ENCODE measurements at places on chromosomes 13 and 19.

DNA sequence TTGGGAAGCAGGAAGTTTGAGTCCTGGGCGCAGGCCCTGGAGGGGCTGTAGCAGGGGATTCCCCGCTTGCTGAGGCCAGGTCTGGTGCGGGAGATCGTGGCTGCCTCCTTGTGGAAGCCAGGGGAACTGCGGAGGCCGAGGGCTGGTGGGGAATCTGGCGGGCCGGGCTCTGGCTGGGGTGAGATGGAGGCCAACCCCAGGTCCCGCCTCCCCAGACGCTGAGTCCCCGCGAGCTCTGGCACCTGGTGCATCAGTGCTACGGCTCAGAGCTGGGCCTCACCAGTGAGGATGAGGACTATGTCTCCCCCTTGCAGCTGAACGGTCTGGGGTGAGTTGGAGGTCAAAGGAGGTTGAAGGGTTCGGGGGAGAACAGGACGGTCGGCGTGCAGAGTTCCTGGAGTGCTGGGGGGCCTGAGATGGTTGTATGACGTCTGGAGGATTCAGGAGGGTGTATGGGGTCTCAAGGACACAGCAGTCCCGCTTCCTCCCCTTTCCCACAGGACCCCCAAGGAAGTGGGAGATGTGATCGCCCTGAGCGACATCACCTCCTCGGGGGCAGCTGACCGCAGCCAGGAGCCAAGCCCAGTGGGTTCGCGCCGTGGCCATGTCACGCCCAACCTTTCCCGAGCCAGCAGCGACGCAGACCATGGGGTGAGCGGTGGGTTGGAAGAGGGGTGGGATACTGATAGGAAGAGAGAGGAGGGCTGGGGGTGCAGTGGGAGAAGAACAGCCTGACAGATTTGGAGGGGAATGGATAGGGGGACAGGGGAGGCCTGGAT is 13.1 kb downstream of the GRAMD1A start:
- DNase-seq = peak; percentile 82

GRCh38 chr19:46241626-46242025 is 12.1 kb downstream of the IGFL1 start:
- no peak for DNase-seq

- DNase-seq = no peak
Observed at GRCh38 chr13:100130092-100130491, 41.2 kb downstream of the PCCA start.

- DNase-seq = no peak
Observed at GRCh38 chr13:77040076-77040475, 13.1 kb upstream of the FBXL3 start.

- no peak for DNase-seq
Observed at GRCh38 chr13:32751340-32751739, 165.1 kb downstream of the PDS5B start.

- no peak for DNase-seq
Observed at GRCh38 chr19:15986701-15987100, 37.9 kb downstream of the OR10H4 start.

- DNase-seq = no peak
Observed at GRCh38 chr13:24274452-24275021, 34.8 kb upstream of the C1QTNF9 start.

DNA sequence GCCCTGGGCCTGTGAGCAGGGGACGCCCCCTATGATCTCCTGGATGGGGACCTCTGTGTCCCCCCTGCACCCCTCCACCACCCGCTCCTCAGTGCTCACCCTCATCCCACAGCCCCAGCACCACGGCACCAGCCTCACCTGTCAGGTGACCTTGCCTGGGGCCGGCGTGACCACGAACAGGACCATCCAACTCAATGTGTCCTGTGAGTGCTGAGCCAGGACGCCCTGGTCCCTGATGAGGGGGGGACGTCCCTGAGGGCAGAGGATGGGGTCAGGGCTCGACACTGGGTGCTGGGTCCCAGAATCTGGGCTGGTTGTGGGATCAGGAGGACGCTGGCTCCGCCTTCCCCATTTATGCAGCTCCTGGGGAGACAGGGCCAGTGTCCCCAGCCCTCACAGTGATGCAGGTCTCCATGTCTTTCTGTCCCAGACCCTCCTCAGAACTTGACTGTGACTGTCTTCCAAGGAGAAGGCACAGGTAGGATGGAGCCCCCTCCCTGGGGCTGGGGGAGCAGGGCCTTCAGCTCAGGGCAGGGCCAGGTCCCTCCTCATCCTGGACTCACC is 2.5 kb downstream of the SIGLEC7 start:
- peak; percentile 38 for DNase-seq

DNA sequence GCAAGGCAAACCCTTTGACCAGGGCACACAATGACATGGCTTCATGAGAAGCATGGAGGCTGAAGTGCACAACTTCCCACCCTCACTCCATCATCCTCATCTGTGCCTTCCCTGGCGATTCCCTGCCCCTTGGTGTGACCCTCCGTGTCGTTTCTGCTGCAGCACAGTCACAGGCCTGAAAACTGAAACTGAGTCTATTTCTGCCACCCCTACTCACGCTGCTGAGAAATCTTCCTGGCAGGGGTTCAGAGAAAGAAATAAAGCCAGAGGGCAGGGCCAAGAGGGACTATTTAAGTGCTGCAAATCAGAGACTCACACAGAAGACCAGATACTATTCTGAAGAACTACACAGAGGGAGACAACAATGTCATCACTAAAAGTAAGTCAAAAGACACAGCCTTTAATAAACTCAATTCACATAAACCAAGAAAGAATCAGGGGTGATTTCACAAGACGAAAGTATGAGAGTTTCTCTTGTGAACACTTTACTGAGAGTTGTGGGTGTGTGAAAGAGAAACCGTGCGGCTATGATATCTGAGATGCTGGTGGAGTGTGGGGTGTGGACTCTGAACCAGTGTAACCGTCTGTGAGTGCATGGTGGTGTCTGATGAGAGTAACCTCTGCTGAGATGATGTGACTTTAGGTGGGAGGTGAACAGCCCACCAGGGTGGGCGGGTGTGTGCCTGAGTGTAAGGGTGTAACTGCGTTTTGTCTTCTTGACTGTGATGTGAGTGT is 23.5 kb downstream of the LGALS16 start:
- no peak for DNase-seq

- DNase-seq = no peak
Observed at GRCh38 chr19:7973883-7974282, 30.4 kb upstream of the TIMM44 start.

DNA sequence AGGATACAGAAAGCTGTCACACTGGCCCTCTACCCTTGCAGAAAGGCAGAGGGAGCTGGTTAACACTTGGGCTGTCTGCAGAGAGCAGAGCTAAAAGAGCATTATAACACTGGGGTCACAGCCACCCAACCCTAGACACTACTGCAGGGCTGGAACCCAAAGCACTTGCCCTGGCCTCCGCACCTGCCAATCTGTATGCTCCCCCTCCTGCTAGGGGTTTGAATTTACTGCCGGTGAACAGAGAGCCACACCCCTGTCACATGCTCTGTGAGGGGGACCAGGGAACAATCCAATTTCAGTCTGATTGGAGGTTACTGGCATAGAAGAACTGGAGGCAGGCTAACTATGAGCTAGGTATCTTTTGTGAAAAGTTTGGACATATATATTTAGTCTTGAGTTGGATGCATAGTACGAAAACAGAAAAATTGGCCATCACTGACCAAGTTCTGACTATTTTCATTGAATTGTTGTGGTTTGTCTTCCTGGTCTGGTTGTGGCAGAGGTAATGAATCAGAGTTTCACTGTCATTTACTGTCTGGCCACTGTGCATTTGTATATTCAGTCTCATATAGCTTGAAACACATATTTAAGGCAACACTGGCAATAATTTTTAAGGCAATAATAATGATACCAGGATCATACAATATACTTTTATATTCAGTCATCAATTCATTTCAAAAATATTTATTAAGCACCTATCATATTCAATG is 504.3 kb upstream of the ATXN8OS start:
- no peak for DNase-seq

GRCh38 chr13:21749410-21749809 is 78.5 kb downstream of the FGF9 start:
- DNase-seq = no peak

DNA sequence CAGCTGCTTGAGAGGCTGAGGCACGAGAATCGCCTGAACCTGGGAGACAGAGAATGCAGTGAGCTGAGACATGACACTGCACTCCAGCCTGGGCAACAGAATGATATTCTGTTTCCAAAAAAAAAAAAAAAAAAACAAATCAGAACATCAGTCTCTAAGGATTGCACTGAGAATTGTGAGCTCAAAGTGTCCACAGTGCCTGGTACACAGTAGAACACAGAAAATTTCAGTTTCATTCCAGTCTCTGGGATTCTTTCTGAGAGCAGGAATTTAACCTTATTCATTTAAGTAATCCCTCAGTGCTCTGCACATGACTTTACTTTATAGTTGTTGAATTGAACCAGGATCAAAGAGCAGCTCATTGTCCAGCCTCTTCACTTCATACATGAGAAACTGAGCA is 25.9 kb upstream of the GATAD2A start:
- DNase-seq = no peak

- no peak for DNase-seq
Observed at GRCh38 chr13:92745258-92745657, 481.3 kb upstream of the GPC6 start.

GRCh38 chr13:35388441-35389355 is 87.8 kb downstream of the MAB21L1 start:
- DNase-seq = no peak

- peak; percentile 82 for DNase-seq
Observed at GRCh38 chr13:40565282-40566148, 100.9 kb downstream of the FOXO1 start.

DNA sequence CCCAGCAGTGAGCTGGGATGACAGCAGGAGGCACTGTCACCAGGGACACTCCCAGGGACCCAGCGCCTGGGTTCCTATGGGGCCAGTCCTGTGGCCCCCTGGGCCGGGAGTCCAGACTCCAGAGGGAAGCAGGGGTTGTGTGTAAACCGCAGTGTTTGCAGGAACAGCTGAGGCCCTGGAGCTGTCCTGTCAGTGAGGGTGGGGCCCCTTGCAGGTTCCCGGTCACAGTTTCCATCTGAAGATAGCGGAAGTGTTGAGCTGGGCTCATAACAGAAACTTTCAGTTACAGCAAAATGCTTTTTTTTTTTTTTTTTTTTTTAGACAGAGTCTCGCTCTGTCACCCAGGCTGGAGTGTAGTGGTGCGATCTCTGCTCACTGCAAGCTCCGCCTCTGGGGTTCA is 17.7 kb upstream of the CSNK1G2 start:
- DNase-seq = no peak

- no peak for DNase-seq
Observed at GRCh38 chr13:39254601-39255000, 216.3 kb downstream of the NHLRC3 start.

DNA sequence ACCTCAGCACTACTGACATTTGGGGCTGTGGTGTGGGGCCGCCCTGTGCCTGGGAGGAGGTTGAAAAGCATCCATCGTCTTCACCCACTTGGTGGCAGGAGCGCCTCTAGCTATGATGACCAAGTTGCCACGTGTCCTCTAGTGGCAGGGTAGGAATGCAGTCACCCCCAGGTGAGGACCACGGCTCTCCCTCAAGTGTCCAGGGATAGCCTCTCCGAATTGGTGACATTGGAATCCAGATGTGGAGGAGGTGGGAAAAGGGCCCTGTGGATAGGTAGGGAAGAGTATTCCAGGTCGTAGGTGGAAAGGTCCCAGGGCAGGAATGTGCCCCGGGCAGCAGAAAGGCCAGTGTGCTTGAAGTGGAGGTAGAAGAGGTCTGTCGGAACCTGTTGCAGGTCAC is 37.6 kb downstream of the ARHGEF18 start:
- DNase-seq = peak; percentile 89

GRCh38 chr13:42495751-42496150 is 78.2 kb upstream of the TNFSF11 start:
- DNase-seq = no peak

- DNase-seq = no peak
Observed at GRCh38 chr13:67143544-67144115, 86.5 kb downstream of the PCDH9 start.

DNA sequence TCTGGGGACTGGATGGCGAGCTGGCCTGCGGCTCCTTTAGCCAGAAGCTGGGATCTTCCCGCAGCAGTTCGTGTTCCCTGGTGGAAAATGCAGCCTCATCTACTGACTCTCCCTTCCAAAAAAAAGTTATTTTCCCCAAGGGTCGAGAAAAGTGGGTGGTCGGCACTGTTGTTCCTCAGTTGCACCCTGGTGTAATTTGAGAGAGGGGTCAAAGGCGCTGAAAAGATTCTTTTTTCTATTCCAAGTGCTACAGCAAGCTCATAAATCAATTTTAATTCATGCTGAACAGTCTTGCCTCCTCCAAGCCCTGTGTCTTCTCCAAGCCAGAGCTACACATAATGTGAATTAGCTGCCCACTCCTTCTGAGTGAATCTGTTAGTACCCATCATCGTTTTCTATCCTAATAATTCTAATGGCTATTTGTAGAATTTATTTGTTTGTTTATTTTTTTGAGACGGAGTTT is 774 bp downstream of the SLC25A15 start:
- DNase-seq = no peak

- DNase-seq = peak; percentile 77
Observed at GRCh38 chr13:105410602-105411001, 1124.9 kb downstream of the EFNB2 start.

DNA sequence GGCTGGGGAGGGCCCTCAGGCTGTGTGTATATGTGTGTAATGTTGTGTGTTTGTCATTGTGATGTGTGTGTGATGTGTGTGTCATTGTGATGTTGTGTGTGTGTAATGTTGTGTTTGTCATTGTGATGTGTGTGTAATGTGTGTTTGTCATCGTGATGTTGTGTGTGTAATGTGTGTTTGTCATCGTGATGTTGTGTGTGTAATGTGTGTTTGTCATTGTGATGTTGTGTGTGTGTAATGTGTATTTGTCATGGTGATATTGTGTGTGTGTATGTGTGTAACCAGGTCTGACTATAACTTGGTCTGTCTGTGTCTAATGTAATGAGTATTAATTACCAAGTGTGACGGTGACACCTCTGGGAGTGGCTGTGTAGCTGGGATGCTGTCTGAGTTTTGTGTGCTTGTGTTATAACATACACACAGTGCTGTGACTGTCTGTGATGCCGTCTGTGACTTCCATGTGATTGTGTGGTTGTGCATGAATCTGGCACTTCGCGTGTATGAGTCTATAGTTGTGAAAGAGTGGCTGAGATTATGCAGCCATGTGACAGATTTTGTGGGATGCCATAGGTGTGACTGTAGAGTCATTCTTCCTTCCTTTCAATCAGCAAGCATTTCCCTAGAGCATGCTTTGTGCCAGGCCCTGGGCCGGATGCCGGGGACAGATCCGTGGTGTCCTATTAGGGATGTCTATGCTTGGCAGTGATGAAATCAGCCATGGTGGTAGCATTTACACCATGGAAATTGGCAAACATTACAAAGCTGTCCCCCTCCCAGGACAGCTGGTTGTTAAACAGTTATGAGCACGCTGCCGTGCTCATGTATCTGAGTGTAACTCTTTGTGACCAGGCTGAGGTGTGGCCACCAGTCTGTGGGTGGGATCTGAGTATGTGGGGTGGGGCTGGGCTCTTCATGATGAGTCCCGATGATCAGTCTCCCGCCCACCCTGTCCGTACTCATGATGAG is 6.4 kb downstream of the TNFSF14 start:
- no peak for DNase-seq

- no peak for DNase-seq
Observed at GRCh38 chr13:50116430-50116973, 101.3 kb downstream of the KCNRG start.

- DNase-seq = no peak
Observed at GRCh38 chr19:12843999-12844732, 5.9 kb downstream of the MAST1 start.
